ENCODE measurements at places on chromosomes 7 and 10. TPM values are rescaled to one million over a fixed set of nuclear protein-coding genes. Genes with fewer than 3 reads are reported as not detected.

DNA sequence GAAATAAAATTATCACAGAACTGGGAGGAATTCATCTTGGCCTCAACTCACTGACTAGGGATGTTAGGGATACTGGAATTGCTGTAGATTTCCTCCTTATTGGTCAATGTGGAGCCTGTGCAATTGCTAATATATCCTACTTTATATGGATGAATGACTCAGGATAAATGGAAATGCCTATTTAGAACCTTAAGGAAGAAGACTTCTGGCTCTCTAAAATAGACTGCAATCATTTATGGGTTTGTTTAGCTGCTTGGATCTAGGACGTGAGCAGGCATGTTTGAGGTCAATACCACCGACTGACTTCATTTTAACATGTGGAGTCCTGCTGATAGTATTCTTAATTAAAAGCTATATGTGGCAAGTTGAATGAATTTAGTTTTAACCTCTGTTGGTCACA is 1040.1 kb upstream of the LRRN3 start:
- H3K27me3 ChIP-seq: no peaks in the 10 kb centered on the region
- H3K4me1 ChIP-seq: no peaks in the 10 kb centered on the region
- H3K27ac ChIP-seq: no peak overlapping the region
- DNase-seq: no peak

- peaks cover 10% of the 10 kb centered on the region for H3K4me1 ChIP-seq
- no peaks in the 10 kb centered on the region for H3K27me3 ChIP-seq
- no peak overlapping the region for H3K4me3 ChIP-seq
- no peaks in the 10 kb centered on the region for H3K36me3 ChIP-seq
- no peak for DNase-seq
Observed at GRCh38 chr10:94366382-94366781, 3.6 kb upstream of the NOC3L start.

- H3K4me1 ChIP-seq: no peaks in the 10 kb centered on the region
- peaks cover 11% of the 10 kb centered on the region for H3K27me3 ChIP-seq
- H3K27ac ChIP-seq: no peak overlapping the region
- no peak overlapping the region for H3K4me3 ChIP-seq
Observed at GRCh38 chr7:39468808-39469374, 97.3 kb upstream of the YAE1 start.

- H3K27me3 ChIP-seq: no peaks in the 10 kb centered on the region
- H3K4me3 ChIP-seq: no peak overlapping the region
- no peak overlapping the region for H3K27ac ChIP-seq
- H3K4me1 ChIP-seq: peaks cover 9% of the 10 kb centered on the region
- H3K36me3 ChIP-seq: no peaks in the 10 kb centered on the region
Observed at GRCh38 chr7:101370836-101371235, 8.2 kb downstream of the COL26A1 start.

DNA sequence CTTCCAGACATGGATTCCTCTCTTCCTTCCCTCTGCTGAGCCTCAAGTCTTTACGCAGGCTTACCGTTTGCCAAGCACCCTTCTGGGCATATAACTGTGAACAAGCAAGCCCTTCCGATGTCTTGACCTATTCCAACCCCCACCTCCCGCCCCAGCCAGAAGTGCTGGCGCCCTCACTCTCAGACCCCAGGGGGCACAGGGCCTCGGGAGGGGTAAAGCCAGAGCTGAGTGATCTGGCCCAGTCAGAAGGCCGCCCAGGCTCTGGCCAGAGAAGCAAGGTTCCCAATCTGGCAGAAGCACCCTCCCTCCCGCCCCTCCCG is 1.2 kb downstream of the PRRT4 start:
- H3K36me3 ChIP-seq: no peaks in the 10 kb centered on the region
- no peak for DNase-seq
- peaks cover 25% of the 10 kb centered on the region for H3K27me3 ChIP-seq

GRCh38 chr7:8618441-8619070 is 185.1 kb downstream of the NXPH1 start:
- H3K36me3 ChIP-seq: no peaks in the 10 kb centered on the region
- no peaks in the 10 kb centered on the region for H3K27me3 ChIP-seq
- H3K4me1 ChIP-seq: no peaks in the 10 kb centered on the region
- H3K4me3 ChIP-seq: no peak overlapping the region

GRCh38 chr7:158239290-158239981 is 348.2 kb downstream of the PTPRN2 start:
- H3K27me3 ChIP-seq: no peaks in the 10 kb centered on the region
- no peaks in the 10 kb centered on the region for H3K36me3 ChIP-seq
- no peaks in the 10 kb centered on the region for H3K4me1 ChIP-seq

- H3K27me3 ChIP-seq: no peaks in the 10 kb centered on the region
- peaks cover 20% of the 10 kb centered on the region for H3K4me1 ChIP-seq
- peak; percentile 56 for DNase-seq
- peak overlapping the region; percentile 3 for H3K27ac ChIP-seq
- no peak overlapping the region for H3K4me3 ChIP-seq
Observed at GRCh38 chr7:157271315-157271990, 65.4 kb upstream of the DNAJB6 start.

The CLDN3 gene
- 11.8 TPM for total RNA-seq

The C10orf67 gene
- total RNA-seq: 1.6 TPM

Measured in upper lobe of right lung (tissue), 1 donor.